AG04450 (cell line): ENCODE measurements at places on chromosomes 6 and 20.

DNA sequence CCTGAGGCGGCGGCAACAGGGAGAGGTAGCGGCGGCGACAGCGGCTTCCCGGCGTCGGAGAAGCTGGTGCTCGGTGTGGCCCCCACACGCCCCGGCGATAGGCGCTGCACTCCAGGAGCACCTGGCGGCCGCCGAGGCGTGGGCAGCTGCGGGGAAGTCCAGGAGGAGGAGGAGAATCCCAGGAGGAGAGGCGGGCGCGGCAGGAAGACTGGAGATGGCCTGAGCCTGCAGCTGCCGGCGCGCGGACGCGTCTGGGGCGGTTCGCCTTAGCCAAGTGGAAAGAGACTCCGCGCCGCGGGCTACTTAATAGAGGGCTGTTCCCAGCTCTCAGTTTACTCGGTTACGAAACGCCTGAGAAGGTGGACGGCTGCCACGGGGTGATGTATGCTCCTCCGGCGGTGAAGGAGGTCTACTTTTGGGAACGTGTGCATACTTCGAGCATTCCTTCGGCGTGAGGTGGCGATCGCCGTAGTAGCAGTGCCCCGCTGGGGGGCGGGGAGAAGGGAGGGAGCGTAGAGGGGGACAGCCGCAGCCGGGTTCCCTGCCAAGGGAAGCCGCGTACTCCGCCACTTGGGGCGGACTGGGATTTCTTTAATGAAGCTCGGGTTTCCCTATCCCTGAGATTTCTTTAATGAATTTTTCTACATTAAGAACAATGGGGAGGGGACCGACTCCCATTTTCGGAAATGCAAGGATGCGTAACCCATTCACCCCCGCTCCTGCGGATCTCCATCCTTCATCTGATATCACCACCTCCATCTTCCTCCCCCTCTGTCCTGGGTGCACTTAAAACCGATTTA lies at the start of gene COL12A1:
Gene COL12A1, minus strand, starts transcription at position 278 of the 800 bp plus-strand sequence. CDS start 3,261 bp downstream, outside the sequence.
- DNase-seq: peak; percentile 99

- no peak for DNase-seq
Measured at GRCh38 chr6:26175428-26176181, 88.4 kb downstream of the HFE start.

- no peak for DNase-seq
Measured at GRCh38 chr6:53487080-53487479, 57.8 kb downstream of the GCLC start.

- peak; percentile 8 for DNase-seq
Measured at GRCh38 chr20:64261138-64261537, 5.6 kb downstream of the PCMTD2 start.
